ENCODE measurements at places on chromosomes 1 and 21. TPM values are rescaled to one million over a fixed set of nuclear protein-coding genes. Genes with fewer than 3 reads are reported as not detected.

GRCh38 chr1:112718691-112719418 is 3.7 kb upstream of the PPM1J start:
- DNase-seq = peak; percentile 93

Gene TMEM52
- total RNA-seq = 1.5 TPM

DNA sequence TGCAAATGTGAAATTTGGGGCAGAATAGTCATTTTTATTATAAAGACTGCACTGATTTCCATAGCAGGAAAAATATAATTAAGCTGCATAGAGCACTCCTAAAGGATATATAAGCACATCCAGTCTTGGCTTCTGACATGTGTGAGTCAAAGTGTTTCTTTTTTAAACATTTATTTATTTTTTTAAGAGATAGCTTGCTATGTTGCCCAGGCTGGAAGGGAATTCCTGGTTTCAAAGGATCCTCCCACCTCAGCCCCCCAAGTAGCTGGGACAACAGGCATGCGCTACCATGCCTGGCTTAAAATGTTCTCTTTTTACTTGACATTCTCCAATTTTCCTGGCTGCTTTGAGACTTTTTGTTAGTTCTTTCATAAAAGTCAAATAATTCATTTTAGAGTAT is 126.1 kb downstream of the HMCN1 start:
- DNase-seq = no peak

GRCh38 chr1:58528518-58528917 is 18.0 kb downstream of the OMA1 start:
- no peak for DNase-seq

DNA sequence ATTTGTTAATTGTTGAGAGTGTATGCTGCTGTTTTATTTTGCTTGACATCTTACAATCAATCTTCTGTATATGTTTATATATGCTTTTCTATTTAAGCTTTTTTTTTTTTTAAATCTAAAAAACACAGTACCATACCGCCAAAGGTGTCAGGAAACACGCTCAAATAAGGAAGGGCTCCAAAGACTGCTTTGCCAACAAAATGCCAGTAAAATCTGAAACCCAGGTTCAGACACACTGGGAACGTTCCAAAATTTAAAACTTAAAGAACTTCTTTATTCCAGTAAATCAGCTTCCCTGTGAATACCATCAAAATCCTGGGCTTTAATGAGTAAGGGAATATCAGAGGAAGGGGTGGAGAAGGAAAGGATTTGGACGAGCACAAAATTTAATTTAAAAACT is 87.3 kb downstream of the SIM2 start:
- DNase-seq = no peak

GRCh38 chr1:111585447-111586086 is 34.0 kb upstream of the RAP1A start:
- DNase-seq = no peak

Gene LCE1D
- total RNA-seq = not detected

GRCh38 chr1:6260433-6260934 is 414 bp downstream of the GPR153 start:
- DNase-seq = no peak

- DNase-seq = no peak
Observed at GRCh38 chr1:9606948-9607347, 18.2 kb downstream of the TMEM201 start.

Gene OPTC
- total RNA-seq = not detected

DNA sequence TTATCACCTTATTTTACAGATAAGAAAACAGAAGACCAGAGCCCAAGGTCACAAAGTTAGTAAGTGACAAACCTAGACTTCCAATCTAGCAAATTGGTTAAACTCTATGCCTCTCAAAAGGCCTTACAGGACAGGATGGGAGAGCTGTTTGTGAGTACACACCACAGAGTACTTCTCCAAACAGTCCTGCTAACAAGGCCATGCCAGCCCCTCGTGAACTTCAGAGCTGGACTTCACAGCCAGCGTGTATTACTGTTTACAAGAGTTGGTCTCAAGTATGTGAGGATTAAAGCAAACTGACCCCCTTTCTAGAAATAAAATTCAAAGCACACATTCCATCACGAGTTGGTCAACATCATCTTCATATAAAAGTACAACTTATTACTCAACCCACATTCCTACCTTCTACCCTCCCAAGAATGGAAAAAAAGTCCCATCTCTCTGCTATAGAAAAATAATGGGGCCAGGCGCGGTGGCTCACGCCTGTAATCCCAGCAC is 19.8 kb upstream of the UBR4 start:
- no peak for DNase-seq

Gene PLEKHA6
- 7.1 TPM for total RNA-seq

DNA sequence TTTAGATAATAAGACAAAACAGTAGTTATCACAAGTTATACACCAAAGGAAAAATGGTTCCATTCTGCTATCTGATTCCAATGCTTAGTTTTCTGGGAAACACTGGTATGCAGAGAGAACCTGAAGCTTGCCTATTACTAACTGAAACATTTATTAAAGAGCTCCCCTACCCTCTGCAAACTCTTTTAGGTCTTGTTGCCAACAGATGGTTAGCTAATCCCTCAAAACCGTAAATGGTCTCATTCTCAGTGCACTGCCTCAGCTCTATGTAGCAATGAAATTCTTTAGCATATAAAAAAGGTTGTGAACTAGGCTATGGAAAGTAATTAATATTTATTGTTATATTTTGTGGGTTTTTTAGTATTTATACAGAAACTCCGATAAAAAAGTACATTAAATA is 20.4 kb downstream of the C21orf91 start:
- DNase-seq = no peak

DNA sequence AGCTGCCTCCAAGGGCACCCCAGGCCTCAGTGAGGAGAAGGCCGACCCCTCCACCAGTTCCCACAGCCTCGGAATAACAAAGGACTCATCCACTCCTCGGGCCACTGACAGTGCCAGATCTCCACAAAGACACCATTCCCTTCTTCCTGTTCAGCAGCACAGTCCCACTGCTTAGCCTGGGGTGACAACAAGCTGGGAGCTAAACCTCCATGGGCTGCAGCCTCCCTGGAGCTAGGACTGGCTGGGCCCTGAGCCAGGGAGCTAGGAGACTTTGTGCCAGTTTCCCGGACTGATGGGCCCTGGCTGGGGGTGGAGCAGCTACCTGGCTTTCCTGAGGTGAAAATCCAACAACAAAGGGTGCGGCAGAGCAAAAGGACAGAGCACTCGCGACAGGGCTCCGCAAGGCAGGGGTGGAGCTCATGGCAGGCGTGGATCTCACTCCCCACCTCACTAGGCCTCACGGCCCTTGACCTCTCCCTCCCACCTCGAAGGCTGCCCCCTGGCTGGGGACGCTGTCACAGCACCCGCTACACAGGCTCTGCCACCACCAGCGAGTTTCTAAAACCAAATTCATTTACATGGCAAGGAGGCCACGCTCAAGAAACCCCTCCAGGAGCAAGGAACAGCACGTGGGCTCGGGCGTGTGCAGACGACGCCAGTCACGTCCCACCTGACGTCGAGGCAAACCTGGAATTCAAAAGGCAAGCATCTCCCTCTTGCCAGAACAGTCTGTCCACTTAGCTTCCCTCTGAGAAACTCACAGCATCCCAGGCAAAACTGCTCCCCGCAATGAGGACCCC is 13.8 kb downstream of the SLC35E2B start:
- DNase-seq = peak; percentile 61

GRCh38 chr1:184770181-184770979 is 15.7 kb upstream of the EDEM3 start:
- DNase-seq = no peak

Gene TSHB
- not detected for total RNA-seq

DNA sequence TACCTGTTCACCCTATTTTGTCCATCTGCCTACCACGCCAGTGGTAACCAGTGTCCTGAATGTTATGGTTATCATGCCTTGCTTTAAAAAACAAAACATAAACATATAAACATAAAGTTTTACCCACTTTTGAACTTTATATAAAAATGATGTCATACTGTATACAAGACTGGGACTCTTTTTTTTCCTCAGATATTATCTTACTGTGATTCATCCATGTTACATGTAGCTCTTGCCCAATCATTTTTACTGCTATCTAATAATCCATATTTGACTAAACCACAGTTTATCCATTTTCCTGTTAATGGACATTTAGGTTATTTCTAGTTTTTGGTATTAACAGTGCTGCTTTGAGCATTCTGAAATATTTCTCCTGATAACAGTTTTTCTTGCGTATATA is 78.8 kb downstream of the GPR161 start:
- DNase-seq = no peak

- DNase-seq = no peak
Observed at GRCh38 chr1:65971547-65971946, 178.9 kb downstream of the PDE4B start.

DNA sequence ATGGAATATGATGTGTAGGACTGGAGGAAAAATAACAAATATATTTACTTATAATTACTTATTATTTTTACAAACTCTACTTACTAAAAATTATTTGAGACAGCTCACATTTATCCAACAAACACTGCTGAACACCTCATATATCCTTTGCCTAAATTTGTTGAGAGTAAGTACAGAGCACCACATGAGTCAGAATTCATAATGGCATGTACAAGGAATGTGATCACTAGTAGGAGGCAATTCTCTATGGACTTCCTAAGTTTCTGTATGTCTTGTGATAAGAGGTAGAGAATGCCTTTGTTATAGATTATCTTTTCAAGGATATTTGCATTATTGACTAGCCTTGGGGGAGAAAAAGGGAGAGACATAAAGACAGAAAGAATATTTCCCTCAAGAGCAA is 8.2 kb upstream of the ST6GALNAC3 start:
- no peak for DNase-seq

DNA sequence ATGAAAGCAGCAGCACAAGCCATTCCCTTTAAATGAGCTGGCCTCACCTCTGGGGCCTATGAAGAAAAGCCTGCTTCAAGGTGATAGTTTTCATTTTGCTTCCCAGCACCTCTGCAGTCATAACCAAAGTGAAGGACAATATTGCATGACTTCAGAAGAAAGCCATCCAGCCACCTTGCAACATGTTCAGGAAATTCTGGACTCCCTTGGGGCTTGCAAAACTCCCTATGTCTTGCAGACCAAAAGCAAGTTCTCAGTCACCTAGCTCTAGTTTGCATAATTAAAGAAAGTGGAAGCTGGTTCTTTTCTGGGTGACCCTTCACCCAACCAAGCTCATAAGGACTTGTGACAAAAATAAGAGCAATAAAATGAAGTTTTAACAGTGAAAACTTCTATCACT is 87.6 kb downstream of the GFI1 start:
- no peak for DNase-seq

DNA sequence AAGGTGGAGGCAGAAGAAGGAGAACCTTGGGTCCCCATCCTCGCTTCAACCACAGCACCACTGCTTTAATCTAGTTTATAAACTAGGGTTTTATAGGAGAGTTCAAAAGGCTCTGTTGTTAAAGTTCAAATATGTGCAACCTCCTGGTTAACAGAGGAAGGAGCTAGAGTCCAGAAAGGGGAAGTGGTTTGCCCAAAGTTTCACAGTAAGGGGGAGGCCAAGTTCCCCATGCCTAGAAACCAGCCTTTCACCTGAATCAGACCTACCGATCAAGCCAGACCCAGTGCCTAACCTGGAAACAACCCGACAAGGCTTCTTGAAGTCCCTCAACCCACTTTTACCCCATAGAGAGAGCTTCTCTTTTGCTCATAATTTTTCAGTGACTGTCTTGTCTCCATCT is 106.5 kb downstream of the PLPP3 start:
- DNase-seq = no peak

DNA sequence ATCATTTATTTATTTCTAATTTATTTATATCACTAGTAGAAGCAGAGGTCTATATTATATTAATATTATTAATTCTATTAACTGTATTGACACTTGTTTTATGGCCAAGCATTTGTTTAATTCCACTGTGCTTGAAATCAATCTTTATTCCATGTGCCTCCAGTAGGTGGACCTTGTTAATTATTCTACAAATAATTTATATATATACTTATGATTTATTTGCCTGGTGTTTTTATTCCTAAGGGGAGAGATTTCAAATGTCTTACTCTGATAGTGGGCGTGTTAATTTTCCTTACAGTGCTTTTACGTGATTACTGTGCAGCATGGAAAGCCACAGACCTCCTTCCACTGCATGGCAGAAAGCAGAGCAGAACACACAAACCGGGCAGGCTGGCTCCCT is 17.5 kb upstream of the OR6N2 start:
- DNase-seq = no peak

DNA sequence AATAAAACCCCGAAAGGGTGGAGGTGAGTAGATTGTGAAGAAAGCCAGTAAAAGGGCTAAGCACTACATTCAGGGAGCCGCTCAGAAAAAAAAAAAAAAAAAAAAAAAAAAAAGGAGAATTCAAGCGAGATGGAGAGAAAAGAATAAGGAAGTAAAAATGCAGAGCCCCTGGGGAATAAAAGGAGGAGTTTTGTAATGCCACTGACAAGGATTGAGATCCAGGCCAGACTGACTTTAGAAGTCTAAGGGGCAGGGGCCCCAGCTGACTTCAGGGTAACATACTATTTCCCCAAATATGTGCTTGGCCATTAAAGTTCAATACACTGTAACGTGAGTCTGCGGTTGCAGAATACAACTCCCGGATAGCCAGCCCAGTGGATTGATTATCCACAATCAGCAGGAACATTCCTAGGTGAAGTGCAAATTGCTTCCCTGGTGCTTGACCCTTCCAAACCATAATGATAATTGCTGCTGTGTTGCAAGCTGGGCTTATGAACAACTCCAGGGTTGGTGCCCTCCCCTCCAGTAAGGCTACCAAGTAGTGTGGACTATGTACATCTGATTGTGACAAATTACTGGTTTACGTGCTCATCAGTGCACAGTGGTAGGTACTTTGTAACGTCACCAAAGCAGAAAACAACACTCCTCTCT is 30.7 kb upstream of the RRP15 start:
- DNase-seq = no peak

Gene CELA2A
- total RNA-seq = not detected

GRCh38 chr1:60831780-60832179 is 250.6 kb upstream of the NFIA start:
- no peak for DNase-seq

Gene ZNF669
- 8.9 TPM for total RNA-seq

- DNase-seq = no peak
Observed at GRCh38 chr1:23133587-23133986, 35.1 kb downstream of the LUZP1 start.

Gene AGO4
- 23.6 TPM for total RNA-seq

DNA sequence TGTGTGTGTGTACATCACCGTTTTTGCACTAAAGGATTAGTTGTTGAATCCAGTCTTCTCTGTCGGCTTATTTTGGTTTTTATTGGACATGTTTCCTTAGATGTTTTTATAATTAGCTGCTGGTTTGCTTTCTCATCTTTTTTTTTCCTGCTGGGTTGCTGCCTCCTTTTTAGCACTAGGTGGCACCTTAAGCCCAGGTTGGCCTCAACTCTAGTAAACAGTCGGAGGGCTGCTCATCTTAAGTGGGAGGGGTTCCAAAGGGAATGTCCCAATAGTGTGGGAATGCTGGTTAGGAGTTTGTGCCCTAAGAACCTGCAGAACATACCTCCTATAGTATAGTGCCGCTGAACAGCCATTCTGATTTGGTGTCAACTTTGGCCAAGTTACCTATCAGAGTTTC is 570.1 kb upstream of the CXADR start:
- DNase-seq = no peak
